ENCODE measurements at places on chromosomes 13 and 19.

GRCh38 chr13:26923824-26924605 is 163.4 kb upstream of the GPR12 start:
- no peak for DNase-seq

DNA sequence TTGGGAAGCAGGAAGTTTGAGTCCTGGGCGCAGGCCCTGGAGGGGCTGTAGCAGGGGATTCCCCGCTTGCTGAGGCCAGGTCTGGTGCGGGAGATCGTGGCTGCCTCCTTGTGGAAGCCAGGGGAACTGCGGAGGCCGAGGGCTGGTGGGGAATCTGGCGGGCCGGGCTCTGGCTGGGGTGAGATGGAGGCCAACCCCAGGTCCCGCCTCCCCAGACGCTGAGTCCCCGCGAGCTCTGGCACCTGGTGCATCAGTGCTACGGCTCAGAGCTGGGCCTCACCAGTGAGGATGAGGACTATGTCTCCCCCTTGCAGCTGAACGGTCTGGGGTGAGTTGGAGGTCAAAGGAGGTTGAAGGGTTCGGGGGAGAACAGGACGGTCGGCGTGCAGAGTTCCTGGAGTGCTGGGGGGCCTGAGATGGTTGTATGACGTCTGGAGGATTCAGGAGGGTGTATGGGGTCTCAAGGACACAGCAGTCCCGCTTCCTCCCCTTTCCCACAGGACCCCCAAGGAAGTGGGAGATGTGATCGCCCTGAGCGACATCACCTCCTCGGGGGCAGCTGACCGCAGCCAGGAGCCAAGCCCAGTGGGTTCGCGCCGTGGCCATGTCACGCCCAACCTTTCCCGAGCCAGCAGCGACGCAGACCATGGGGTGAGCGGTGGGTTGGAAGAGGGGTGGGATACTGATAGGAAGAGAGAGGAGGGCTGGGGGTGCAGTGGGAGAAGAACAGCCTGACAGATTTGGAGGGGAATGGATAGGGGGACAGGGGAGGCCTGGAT is 13.1 kb downstream of the GRAMD1A start:
- DNase-seq: peak; percentile 75

DNA sequence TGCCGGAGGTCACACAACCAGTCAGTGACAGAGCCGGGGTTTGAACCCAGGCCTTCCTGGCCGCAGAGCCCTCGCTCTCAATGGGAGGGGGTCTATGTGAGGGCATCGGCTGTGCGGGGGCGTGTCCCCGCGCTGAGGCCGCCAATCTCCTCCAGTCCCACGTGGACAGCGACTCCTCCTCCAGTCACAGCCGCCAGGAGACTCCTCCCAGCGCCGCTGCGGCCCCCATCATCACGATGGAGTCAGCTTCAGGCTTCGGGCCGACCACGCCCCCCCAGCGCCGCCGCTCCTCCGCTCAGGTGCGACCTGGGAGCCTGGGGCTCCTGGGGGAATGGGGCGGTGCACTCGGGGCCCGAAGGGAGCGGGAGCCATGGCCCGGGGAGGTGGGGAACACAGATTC is 6.0 kb downstream of the SPRED3 start:
- DNase-seq: peak; percentile 24

GRCh38 chr13:42859760-42860159 is 78.4 kb downstream of the FAM216B start:
- DNase-seq: no peak

GRCh38 chr19:49968279-49968922 is 7.4 kb upstream of the SIGLEC11 start:
- no peak for DNase-seq

Data from T-helper 2 cell (primary cell).